ENCODE measurements at places on chromosomes 2 and 18. TPM values are rescaled to one million over a fixed set of nuclear protein-coding genes. Genes with fewer than 3 reads are reported as not detected.

DNA sequence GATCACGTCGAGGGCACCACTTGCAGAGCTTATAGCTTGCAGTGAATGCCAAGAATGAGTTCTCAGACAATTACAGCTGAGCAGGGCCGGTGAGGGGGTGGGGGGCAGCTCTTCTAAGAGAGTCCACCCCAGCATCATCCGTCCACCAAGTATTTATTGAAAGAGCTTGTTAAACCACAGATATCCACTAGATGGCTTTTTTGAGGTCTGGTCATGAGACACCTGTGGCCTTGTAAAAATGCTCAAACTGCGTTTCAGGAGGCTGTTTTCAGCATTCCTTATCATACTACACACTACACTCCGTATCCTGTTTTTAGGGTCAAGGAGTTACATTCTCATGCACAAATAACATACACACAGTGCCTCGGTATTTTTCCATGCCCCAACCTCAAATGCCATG lies 51.5 kb downstream of the DNAJC10 start:
- DNase-seq, result peak; percentile 33
- peak overlapping the region; percentile 78 for H3K27ac ChIP-seq
- H3K27me3 ChIP-seq, result no peaks in the 10 kb centered on the region
- peaks cover 5% of the 10 kb centered on the region for H3K36me3 ChIP-seq

The DPY30 gene
- 56.2 TPM for total RNA-seq

GRCh38 chr18:42112657-42113420 lies 157.8 kb downstream of the PIK3C3 start:
- H3K4me1 ChIP-seq, result no peaks in the 10 kb centered on the region
- no peaks in the 10 kb centered on the region for H3K27me3 ChIP-seq
- no peak overlapping the region for H3K27ac ChIP-seq

GRCh38 chr2:240689975-240690374 lies 1.7 kb upstream of the AQP12A start:
- H3K4me3 ChIP-seq, result no peak overlapping the region
- no peak for DNase-seq
- H3K27ac ChIP-seq, result no peak overlapping the region
- H3K36me3 ChIP-seq, result no peaks in the 10 kb centered on the region
- no peaks in the 10 kb centered on the region for H3K27me3 ChIP-seq
- no peaks in the 10 kb centered on the region for H3K4me1 ChIP-seq
